SK-N-MC (cell line): ENCODE measurements at places on chromosomes 2 and 18.

- no peak for DNase-seq
Measured at GRCh38 chr18:25052511-25052921, 299.4 kb downstream of the ZNF521 start.

- no peak for DNase-seq
Measured at GRCh38 chr2:182463760-182464159, 36.9 kb upstream of the PDE1A start.

GRCh38 chr2:126952216-126952615 lies 53.5 kb downstream of the TEX51 start:
- DNase-seq = no peak

DNA sequence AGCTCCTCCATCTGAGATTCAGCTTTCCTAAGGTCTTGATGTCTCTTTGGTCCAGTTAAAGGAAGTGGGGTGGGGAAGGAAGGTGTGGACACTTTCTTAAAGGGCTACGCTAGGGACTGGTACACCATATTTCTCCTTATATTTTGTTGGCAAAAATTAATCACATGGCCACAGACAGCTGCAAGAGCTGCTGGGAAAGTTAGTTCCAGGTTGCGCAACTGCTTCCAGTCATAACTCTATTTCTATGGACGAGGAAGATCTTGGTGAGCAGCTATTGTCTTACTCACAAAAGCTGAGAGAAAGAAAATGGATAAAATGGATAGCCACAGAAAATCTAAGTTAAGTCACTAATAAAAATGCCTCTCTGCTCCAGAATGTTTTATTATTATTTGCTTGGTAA lies 60.7 kb upstream of the PPM1B start:
- DNase-seq = no peak

DNA sequence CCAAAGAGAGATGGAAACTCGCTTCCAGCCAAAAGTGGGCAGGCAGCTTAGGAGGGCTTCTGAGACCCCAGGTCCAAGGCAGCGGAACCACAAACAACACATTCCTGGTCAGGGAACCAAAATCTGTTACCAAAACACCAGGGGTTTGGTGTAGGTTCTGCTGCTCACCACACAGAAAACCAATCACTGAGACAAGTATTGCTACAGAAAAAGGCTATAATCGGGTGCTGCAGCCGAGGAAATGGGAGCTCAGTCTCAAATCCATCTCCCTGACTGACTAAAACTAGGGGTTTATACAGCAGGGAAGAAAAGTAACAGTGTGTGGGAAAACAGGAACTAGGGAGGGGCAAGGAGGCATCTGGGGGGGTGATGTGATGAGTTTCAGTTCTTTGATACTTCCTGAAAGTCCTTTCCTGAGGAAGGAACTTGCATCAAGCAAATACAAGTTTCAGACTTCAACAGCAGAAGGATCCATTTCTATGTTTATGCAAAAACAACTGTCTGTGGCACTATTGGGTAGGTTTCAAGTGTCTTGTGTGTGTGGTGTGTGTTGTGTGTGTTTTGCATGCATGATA lies 108.0 kb downstream of the FAM168B start:
- DNase-seq = no peak

DNA sequence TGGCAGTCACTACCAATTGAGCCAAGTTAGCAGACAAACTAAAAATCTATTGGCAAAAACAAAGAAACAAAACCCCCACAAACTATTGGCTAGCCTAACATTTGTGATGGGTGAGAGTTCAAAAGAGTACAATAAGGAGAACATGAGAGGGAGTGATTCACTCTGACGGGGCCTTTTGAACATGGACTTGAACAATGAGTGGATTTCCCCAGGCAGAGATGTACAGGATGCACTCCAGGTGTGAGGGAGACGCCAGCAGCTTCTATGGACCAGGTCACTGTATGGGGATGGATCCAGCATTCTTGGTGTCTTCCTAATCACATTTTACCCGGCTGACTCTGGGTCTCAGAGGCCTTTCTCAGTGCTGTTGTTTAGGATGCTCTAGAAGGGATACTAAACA lies 167.5 kb upstream of the SMAD2 start:
- DNase-seq = no peak

GRCh38 chr2:100682536-100682935 lies 119.7 kb downstream of the PDCL3 start:
- no peak for DNase-seq

DNA sequence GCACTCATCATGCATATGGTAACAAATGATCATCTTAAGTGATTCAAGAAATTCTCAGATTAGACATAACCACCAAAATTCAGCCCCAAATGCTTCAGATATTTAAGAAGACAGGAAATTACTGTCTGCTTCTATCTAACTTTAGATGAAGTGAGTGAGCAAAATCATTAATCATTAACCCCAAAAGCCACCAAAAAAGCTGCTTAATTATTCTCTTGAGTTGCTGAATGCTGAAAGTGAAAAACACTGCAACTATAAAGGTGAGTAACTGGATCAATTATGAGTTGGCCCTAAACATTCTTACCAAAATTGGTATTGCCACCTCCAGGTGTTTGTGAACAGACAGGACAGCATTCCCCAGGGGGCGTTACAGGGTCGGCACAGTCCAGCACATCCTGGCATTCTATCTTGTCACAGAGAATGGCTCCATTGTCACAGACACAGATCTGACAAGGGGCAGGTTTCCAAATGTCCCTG lies 69.6 kb downstream of the COL5A2 start:
- DNase-seq = no peak

- DNase-seq = no peak
Measured at GRCh38 chr18:13471971-13472628, 253.5 kb downstream of the LDLRAD4 start.

DNA sequence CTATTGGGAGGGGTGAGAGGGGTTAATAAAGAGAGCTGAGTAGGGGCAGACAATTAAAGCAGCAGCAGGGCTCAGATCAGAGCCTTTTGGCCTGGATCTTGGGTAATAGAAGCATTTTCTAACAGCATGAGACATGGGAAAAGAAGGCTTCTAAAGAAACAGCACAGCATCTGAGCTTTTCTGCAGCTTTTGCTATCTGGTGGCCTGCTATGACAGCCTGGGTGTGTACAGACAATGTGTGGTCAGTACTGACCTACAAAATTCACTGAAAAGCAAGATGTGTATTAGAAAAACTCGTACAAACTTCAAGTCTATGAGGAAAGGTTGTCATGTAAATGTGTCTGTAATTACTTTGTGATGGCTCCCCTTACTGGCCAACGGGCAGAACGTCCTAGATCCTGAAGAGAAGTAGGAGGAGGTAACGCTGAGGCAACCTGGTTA lies 95.6 kb downstream of the GALNT3 start:
- peak; percentile 44 for DNase-seq

- DNase-seq = no peak
Measured at GRCh38 chr18:76396792-76397191, 98.2 kb downstream of the ZNF516 start.

GRCh38 chr18:6959110-6959509 lies 158.5 kb downstream of the LAMA1 start:
- no peak for DNase-seq

DNA sequence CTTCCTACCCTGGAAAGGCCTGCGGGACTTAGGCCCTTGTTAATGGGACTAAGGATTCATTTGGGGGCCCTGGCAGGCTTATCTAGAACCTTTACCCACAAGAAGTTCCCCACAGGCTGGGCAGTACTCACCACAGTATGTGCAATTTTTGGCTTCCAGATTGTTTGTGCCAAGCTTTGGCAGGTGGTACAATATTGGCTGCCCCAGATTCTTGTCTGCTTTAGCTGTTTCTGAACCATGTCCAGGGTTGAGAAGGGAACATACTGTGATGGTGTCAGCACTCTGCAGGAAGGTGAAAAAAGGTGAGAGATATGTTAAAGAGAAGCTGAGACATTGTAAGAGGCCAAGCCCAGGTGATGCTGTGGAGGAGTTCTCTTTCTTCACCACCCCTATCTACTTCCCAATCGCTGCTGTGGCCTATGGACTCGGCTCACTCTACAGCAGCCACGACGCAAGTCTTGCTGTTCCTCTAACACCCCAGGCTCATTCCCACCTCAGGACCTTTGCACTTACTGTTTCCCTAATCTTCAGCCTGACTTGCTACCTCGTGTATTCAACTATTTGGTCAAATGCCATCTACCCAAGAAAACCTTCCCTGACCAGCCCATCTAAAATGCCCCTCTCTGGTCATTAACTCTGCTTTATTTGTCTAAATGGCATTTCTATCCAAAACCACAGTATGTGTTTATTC lies 9.2 kb downstream of the SLC4A5 start:
- DNase-seq = no peak
